HCT116 (cell line): ENCODE measurements at places on chromosomes 12 and 14. TPM values are rescaled to one million over a fixed set of nuclear protein-coding genes. Genes with fewer than 3 reads are reported as not detected.

- H3K27me3 ChIP-seq, result no peaks in the 10 kb centered on the region
- H3K4me3 ChIP-seq, result no peak overlapping the region
- H3K27ac ChIP-seq, result no peak overlapping the region
- no peak for DNase-seq
- no peaks in the 10 kb centered on the region for H3K36me3 ChIP-seq
These were observed 28.9 kb upstream of the TMX1 start for GRCh38 chr14:51211149-51211548.

The HOXC6 gene
- total RNA-seq, result 3.1 TPM

DNA sequence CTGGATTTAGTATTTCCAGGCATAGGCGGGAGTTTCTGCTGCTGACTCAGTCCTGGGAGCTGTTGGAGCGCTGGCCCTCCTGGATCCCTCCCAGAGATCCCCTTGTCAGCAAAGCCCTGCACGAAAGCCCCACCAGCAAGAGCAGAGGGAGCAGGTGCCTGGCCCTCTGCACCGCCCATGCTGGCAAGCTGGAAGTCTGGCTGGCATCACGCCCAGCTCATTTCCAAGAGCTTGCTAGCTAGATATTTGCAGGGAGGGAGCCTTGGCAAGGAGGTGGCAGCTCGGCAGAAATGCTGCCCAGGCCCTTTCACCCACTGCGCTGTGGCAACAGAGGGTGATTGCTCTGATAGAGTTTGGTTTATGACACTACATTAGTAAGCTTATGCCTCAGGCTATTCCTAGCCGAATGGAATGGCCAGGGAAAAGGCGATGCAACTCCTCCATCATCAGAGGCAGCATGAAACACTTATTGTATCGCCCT lies 193.9 kb downstream of the EMP1 start:
- peak overlapping the region; percentile 24; the same call in 1 of the 2 replicates for H3K27ac ChIP-seq
- DNase-seq, result peak; percentile 24

DNA sequence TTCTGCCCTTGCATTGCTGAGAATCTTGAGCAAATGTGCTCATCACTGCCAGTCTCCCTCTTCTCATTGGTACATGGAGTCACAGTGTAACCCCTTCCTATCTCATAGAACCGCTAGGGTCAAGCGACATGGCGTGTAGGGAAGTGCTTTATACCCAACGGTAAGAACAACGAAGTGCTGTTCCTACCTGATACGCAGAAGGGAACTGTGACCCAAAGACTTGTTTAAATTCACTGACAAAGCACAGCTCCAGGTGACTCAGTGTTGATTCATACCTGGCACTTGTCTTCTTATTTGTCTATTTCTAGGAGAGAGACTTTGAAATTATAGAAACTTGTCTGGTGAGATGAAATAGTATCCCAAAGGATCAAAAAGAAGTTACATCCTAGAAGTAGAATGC lies 53.7 kb downstream of the FBXL14 start:
- H3K4me3 ChIP-seq, result peak overlapping the region; percentile 25
- H3K27me3 ChIP-seq, result peaks cover 22% of the 10 kb centered on the region; the same call in 1 of the 2 replicates
- H3K27ac ChIP-seq, result no peak overlapping the region
- peaks cover 16% of the 10 kb centered on the region for H3K4me1 ChIP-seq
- no peaks in the 10 kb centered on the region for H3K36me3 ChIP-seq

DNA sequence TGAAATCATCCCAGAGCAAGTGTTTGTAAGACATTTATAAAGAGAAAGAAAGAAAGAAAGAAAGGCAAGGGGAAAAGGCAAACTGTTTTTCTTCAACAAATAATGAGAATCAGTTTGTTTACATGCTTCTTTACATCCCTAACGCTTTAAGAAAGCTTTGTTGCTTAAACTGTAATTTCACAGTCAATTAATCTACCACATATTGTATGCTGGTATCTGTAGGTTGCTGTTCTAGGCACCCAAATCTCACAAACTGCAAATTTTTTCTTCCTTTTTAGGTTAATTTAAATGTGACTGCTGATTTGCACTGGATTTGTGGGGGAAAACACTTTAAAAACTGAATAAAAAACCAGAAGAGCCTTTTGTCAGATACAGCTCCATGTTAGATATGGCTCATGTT lies 384.2 kb downstream of the ATP23 start:
- H3K4me1 ChIP-seq, result no peaks in the 10 kb centered on the region
- no peaks in the 10 kb centered on the region for H3K36me3 ChIP-seq
- H3K27me3 ChIP-seq, result no peaks in the 10 kb centered on the region
- no peak overlapping the region for H3K4me3 ChIP-seq
- no peak for DNase-seq
- no peak overlapping the region for H3K27ac ChIP-seq

DNA sequence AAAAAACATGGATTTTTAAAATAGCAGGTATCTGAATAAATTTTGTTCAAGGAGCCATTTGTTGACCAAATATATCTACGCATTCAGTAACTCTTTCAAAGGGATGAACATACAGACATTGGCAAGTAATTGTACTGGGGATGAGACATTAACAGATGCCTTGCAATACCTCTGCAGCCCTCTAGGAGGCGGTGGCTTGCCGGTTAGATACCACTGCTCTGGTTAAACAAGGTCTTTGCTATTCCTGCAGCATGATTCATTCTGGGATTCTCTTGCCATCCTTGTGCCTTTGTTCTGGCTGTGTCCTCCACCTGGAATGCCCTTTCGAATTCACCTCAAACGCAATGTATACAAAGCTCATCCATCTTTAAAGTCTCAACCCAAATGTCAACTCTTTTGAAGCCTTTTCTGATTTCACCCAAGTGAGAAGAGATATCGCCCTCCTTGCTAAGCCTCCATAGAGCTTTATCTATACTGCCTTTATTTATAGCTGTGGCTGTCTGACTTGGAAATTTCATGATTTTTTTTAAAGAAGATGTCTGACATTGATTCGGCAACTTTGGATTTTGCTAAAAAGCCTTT lies 131.0 kb upstream of the SRRM4 start:
- H3K27ac ChIP-seq, result no peak overlapping the region
- H3K4me1 ChIP-seq, result no peaks in the 10 kb centered on the region
- H3K27me3 ChIP-seq, result 0 out of 2 replicates have a peak, but pooled peaks cover 8% of the 10 kb centered on the region
